Activated CD8-positive, alpha-beta memory T cell treated with anti-CD3 and anti-CD28 coated beads for 1 hour (primary cell): ENCODE measurements at places on chromosomes 3 and 15.

DNA sequence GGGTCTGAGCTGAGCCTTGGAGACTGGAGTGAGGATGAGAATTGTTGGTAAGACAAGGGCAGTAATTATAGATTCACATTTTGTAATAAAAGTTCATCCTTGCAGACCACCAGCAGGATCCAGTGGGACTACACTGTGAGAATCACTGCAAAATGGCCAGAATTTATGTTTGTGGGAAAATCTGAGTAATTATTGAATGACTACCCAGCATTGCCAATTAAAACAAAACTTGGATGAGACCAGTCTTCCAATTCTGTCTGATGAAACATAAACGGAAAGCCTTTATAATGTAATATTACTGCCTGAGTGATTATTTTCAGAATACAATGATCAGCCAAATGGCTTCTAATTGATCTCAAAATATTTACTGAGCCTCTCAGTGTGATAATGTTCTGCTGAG is 323.3 kb upstream of the C2CD4B start:
- no peak for DNase-seq

- no peak for DNase-seq
Measured at GRCh38 chr15:90644952-90645725, 72.0 kb upstream of the BLM start.

- no peak for DNase-seq
Measured at GRCh38 chr3:187062526-187063177, 76.6 kb downstream of the RPL39L start.

DNA sequence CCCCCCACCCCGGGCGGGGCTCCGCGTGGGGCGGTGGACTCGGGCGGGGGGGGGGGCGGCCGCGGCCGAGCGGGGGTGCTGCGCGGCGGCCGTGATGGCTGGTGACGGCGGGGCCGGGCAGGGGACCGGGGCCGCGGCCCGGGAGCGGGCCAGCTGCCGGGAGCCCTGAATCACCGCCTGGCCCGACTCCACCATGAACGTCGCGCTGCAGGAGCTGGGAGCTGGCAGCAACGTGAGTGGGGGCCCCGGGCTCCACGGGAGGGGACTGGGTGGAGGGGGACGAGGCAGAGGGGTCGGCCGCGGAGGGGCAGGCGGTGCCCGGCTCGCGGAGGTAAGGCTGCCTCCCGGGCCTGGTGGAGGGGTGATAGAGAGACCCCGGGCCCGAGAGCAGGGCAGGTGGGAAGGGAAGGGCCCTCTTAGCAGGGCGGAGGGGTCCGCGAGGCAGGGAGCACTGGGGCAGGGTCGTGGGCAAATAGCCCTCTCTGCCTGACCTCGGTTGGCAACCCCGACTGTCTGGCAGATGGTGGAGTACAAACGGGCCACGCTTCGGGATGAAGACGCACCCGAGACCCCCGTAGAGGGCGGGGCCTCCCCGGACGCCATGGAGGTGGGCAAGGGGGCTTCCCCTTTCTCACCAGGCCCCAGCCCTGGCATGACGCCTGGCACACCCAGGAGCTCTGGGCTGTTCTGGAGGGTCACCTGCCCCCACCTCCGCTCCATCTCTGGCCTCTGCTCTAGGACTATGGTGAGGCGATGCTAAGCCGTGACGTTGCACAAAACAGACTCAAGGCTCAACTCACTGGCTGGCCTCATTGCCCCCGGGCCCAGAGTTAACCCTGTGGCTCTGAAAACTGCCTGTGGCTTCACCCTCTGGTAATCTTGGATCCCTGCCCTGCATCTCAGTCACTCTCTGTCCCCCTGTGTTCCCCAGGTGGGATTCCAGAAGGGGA is at the start of gene ECE2:
Gene ECE2, plus strand, starts transcription at position 62 of the 950 bp plus-strand sequence. Its CDS starts 132 bp downstream, at position 194.
- no peak for DNase-seq

GRCh38 chr3:13623101-13623654 is 74.3 kb downstream of the FBLN2 start:
- no peak for DNase-seq

- no peak for DNase-seq
Measured at GRCh38 chr3:99520513-99520912, 117.9 kb upstream of the COL8A1 start.

GRCh38 chr3:120875989-120876388 is 32.0 kb upstream of the STXBP5L start:
- no peak for DNase-seq

GRCh38 chr15:31236184-31237042 is 90.2 kb upstream of the KLF13 start:
- no peak for DNase-seq

- no peak for DNase-seq
Measured at GRCh38 chr3:52102934-52103333, 46.6 kb upstream of the DUSP7 start.

GRCh38 chr3:185929192-185930151 is 8.3 kb downstream of the TRA2B start:
- no peak for DNase-seq

DNA sequence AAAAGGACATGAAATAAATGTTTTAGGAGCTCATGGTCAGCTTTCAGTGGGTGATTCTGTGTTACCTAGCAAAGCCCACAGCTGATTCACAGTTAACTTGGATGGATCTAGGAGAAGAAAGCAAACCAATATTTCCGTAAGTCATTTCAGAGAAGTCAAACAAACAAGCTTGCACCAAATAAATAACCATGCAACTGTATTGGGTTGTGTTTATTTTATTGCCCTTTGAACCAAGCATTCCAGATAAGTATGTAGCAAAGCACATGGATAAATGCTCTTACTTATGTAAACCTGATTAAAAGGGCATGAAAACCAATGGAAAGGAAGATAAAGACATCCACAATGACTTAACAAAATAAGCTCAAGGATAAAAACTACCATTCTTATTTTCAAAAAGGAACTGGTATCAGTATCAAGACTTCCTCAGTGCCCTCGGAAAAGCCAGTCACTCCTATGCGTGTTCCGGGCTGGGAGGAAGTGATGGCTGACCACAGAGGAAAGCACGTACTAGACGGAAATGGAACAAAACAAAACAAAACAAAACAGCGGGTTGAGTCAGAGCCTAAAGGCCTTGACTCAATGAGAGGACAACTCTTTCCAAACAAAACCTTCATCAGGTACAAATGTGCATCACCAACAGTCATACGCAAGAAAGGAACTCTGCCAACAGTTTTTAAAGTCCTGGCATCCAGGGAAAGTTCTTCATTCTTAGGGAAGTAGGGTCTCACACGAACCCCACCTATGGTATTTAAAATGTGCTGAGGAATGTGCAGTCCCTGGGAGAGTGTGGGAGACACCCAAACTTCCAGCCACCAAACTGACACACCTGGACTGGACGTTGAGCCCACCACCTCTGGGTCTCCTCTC is 103.3 kb downstream of the SNRK start:
- peak; percentile 47 for DNase-seq

DNA sequence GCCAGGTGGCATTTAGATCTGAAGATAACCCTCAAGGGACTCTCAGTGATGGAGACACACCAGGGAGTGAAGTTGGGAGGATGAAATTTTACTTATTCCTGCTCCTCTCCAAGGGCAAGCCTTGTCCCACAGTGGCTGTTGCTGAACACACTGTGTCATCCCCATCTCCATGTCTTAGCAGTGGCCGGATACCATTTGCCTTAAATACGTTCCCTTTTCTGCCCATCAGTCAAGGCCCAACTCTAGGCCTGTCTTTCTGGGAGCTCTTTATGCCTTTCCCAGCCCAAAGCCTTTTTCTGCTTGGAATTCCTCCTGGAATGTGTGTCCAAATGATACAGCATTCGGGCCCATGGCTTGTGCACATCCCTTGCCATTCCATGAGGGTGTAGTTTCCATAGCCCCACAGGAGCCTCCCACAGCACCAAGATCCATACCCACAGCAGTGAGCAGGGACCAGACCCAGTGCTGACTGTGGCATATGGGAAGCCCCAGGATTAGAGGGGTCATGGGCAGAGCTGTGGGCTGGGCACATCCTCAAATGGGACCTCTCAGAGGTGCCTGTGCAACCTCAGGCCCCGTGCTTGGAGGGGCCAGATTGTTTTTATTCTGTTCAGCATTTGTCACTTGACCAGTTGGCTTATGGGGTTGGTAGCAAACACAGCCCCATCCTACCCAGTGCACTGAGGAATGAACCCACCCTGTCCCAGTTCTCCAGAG is 63.7 kb upstream of the PRR23C start:
- DNase-seq = no peak

DNA sequence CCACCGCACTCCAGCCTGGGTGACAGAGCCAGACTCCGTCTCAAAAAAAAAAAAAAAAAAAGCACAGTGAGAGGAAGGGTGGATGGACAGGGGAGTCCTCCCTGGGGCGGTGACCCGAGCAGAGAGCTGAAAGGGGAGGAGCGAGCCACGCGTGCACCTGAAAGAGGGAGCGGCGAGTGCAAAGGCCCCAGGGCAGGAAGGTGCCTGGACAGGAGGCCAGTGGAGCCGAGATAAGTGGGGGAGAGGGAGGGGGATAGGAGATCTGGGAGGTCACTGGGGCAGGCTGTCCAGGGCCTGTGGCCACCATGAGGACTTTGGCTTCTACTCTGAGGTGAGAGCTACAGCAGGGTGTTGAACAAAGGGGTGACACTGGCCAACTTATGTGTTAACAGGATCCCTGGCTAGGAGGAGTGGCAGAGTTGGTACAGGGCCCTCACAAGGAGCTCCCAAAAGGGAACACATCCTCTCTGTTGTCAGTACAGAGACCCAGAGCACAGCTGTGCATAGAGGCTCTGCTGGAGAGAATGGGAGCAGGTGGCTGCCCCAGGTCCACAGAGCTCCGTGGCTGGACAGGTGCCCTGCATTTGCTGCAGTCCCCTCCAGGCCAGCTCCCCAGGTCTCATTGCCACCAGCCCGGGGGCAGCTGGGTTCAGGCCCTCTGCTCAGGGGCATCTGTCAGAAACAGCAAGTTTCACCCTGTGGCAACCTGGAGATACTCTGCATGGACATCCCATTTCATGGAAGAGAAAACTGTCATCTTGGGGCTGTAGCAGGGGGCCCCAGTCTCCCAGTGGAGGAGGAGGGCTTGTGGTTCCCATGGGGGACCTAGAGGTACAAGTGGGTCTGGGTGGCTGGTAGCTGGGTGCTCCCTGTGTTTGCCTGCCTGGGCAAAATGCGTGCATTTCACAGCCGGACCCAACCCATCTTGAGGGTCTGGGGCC is 28.5 kb downstream of the FBLN2 start:
- DNase-seq = no peak

DNA sequence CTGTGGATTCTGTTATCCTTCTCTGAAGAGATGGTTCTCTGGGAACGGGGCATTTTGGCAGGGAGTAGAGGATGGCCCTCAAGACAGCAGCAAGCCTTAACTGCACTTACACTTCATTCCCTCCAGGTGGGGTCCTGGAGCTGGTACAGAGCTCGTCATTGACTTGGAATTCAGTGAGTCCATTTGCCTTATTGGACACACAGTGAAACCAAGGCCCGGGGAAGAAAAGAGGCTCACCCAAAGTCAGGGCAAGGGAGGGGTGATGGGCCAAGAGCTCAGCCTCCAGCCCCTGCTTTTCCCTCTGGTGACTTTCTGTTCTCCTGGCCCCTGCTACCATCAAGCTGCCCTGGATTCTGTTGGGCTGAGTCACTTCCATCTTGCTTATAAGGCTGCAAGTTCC is 125.6 kb downstream of the ETFA start:
- DNase-seq = no peak

- DNase-seq = no peak
Measured at GRCh38 chr3:80350771-80351170, 583.0 kb upstream of the ROBO1 start.

DNA sequence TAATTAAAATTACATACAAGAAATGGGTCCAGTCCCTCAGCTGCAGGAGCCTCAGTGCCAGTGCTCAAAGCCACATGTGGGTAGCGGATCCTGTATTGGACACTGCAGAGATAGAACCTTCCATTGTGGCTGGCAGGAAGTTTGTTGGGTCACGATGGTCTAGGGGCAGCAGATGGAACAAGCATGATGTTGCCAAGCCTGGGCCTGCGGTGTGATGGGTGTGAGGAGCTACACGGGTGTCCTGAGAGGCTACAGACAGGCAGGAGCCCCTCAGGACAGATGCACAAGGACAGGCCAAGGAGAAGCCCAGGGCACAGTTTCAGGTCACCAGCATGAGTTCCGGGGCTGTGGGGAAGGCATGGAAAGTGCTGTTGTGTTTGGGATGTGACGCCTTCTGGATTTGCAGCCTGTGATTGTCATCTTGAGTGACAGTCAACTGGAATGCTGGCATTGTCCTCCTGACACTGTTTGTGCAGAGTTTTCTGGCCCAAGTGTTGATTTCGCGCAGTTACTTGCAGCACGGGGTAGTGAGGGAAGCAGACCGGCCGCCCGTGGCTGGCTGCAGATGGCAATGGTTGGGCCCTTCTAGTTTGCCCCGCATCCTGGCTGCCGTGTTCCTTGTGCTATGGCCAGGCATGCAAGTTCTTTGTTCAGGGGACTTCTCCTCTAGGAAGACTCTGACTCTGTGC is 177.1 kb downstream of the NSMCE3 start:
- no peak for DNase-seq

GRCh38 chr15:88849376-88850072 is 45.8 kb downstream of the HAPLN3 start:
- no peak for DNase-seq
